Activated CD8-positive, alpha-beta memory T cell treated with anti-CD3 and anti-CD28 coated beads, Interleukin-2, amount 50 U/mL, for 48 hours (primary cell): ENCODE measurements at places on chromosomes 2 and 18.

DNA sequence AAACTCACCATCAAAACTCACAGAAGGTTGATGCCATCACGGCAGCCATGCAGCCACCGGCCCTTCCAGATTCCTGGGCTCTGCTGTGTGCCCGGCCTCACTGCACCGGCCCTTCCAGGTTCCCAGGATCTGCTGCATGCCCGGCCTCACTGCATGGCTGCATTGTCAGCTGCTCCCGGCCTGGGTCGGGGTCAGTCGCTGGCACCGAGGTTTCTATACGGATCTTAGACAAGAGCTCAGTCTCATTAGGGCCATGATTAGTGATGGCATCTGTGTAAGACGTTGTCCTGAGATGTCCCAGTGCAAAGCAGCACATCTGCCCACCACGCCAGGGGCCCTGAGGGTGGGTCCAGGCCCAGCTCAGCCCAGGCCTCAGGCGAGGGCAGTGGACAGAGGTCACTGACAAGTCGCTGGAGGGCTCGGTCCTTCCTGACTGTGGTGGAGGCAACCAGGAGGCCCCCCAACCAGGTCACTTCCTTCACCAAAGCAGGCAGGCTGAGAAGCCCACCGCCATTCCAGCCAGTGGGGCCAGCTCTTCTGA is 29.4 kb downstream of the TMEM18 start:
- DNase-seq: peak; percentile 38

DNA sequence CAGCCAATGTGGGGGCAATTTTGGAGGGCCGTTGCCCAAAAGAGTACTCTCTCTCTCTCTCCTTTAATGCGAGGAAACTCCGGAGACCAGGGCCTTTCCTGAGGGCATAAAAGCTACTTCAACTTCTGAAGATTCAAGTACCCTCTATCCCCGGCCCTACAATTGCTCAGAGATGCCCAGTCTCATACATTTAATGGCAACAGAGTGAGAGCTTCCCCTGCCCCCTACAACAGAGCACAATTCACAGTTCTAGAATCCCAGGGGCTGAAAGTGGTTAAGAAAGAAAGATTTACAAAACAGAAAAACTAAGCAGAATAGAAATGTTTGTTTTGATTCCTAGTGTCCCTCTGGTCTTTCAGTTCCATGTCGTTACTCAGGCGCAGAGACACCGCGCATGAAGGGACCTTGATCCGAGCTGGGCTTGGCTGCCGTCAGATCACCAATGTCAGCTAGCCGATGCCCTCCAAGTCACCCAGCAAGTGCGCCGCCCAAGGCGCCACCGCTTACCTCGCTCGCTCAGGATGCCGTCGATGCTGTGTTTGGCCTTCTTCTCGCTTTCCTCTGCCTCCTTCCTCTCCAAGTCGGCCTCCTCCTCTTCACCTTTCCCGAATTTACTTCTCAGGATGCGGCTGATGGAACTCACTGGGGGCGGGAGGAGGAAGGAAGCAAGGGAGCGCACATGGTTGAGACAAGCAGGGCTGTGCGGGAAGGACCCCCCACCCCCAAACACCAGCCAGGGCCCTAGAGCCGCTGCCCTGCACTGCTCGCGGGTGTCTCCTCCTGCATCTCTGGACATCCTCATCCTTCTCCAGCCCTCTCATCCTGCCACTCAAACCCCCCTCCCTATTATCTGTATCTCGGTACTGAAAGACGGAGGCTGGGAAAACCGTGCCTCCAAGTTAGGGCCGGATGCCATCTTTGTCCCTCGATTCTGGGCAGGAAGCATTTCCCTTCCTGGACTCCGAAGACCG is 4.9 kb downstream of the PAX3 start:
- DNase-seq: no peak

DNA sequence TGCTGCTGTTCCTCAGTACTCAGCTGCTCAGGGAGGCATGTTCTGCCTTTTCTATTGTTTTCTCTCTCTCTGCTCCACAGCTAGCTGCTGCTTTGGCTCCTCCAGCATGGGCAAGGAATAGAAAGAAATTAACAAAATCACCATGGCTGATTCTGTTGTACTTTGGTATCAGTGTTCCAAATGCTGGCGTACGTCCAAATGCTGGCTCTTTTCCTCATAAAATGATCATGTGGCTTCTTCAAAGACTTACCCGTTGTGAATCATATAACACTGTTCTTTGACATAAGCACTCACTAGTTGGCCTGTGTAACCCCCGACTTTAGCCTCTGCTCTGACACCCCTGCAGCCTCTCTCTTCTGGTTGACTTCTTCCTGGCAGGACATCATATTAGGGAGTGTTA is 547.6 kb downstream of the CPS1 start:
- no peak for DNase-seq

DNA sequence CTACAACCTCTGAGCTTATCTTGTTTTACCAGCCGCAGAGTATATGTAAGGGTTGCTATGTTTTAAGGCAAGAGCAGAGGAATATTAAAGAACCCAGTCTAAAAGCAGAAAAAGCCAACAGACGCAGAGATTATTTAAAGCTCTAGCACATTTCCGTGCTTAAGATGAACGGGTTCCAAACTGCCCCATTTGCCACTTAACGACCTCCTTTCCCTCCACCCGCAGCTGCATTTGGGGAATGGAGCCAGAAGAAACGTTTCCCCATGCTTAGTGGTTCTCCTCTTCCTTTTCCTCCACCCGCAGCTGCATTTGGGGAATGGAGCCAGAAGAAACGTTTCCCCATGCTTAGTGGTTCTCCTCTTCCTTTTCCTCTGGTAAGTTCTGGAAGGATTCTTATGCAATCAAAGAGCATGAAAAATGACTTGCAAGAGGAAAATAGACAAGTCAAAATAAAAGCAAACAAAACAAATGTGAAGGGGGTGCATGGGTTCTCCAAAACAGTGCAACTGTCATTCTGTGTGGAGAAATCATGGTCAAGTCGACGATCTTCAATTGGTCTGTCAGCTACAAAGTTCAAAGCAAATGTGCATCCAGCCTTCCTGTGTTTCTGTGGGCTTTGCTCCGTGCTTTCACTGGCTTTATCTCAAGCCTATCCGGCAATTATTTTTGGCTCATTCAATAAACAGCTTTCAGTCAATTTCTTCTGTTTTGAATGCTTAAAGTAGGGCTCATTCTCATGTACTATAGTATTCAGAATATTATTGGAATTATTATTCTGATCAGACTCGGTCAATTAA is 57.8 kb downstream of the DIPK1C start:
- no peak for DNase-seq

GRCh38 chr2:98127229-98127989 is 40.4 kb downstream of the VWA3B start:
- DNase-seq: no peak

- no peak for DNase-seq
These were observed 130.6 kb downstream of the TDRD15 start for GRCh38 chr2:21254170-21254965.

- DNase-seq: no peak
These were observed 13.5 kb downstream of the STK39 start for GRCh38 chr2:168233726-168234406.

DNA sequence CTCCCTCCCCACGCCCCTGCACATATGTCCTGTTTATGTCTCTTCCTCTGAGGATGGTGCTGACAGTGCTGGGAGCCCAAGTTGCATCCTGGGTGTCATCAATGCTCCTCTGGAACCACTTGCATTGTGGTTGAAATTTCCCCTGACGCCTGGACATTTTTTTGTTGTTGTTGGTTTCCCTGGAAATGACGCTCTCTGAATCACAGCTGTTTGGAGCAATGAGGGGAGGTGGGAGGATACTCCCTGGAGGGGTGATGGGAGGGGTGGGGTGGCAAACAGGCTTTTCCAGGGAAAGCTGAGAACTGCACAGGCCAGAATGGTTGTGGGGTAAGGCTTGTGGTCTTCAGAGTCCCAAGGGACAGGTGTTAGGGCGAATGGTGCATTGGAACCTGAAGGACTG is 29.6 kb downstream of the CELF4 start:
- DNase-seq: no peak

- no peak for DNase-seq
These were observed 48.7 kb upstream of the ZNF385B start for GRCh38 chr2:179909845-179910734.

GRCh38 chr2:152782171-152782570 is 63.8 kb downstream of the ARL6IP6 start:
- no peak for DNase-seq

- DNase-seq: no peak
These were observed 90.5 kb upstream of the IL1R2 start for GRCh38 chr2:101901241-101901640.

- no peak for DNase-seq
These were observed 39.3 kb upstream of the SERPINB2 start for GRCh38 chr18:63848159-63848558.

DNA sequence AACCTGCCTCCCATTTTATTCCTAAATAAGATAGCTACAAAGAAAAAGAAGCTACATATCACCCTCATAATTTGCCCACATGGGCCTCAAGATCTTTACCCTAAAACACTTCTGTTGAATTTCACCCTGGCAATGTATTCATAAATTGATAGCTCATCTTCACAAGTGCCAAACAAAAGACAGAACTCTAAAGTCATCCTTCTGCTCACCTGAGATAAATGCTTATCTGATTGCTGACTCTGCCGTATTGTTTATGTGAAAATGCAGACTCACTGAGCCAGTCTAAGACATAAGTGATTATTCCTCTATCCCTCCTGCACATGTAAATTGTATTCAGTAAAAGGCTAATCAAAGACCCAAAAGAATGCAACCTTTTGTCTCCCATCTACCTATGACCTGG is 2.0 kb downstream of the RDH14 start:
- no peak for DNase-seq

DNA sequence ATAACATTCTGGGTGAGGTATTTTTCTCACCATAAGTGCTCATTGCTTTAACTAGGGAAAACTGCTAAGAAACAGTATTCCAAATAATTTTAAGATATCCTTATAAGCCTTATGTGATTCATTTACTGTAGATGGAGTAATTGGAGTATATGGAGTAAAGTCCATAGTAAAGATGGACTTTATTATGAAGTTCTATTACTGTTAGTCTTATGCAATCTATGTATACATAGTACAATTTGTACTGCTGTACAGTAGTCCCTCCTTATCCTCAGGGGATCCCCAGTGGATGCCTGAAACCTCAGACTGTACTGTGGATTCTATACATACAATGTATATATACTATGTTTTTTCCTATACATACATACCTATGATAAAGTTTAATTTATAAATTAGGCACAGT is 41.1 kb upstream of the OTX1 start:
- DNase-seq: no peak

DNA sequence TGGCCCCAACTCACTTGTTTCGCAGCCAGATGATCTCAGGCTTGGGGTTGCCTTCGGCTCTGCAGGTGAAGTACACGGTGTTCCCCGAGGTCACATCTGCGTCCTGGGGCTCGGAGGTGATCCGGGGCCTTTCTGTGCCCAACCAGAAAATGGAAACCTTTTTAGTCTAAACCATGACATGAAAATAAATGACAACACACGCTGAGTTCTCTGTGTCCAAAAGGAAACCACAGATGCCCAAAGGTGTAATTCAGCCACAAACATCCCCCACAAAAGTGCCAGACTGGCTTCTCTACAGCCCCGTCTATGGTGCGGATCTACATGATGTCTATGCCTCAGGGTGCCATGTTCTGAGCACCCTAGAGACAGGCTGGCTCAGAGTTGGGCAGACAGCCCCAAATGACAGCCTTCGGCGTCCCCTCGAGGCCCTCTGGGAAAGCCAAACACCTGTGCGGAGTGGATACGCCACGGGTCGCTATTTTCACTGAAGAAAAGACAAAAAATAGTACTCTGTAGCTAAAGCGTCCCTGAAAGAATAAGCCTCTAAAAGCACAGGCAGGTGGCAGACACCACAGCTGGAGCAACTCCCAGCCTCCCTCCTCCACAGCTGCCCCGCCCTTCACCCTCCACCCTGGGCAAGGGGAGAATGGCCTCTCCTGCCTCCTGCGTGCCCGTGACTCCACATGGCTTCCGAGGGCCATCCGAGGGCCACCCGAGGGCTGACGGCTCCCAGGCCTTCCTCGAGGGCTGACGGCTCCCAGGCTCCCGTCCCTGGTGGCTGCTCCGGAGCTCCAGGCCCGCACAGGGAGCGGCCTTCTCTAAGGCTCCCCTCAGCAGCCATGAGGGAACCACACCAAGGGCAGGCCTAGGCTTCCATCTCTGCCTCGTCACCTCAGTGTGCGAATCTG is 67.1 kb downstream of the PXDN start:
- DNase-seq: no peak

- no peak for DNase-seq
These were observed 80.3 kb downstream of the MAPRE2 start for GRCh38 chr18:35121531-35121930.

DNA sequence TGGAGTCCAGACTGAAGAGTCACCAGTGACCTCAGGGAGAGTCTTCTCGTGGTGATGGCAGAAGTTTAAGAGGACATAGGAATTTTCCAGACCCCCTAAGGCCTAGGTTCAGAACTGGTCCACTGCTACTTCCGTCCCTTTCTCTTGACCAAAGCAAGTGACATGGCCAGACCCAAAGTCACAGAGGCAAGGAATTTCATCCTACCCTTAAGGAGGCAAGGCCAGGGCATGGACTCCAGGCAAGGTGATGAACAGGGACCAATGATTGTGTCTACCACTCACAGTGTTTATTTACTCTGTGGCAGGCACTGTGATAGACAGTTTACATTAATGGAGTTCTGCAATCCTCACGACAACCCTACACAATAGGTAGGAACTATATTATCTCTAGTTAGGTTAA is 265.1 kb downstream of the GLI2 start:
- no peak for DNase-seq

GRCh38 chr2:8754106-8754776 is 72.4 kb downstream of the ID2 start:
- DNase-seq: no peak

DNA sequence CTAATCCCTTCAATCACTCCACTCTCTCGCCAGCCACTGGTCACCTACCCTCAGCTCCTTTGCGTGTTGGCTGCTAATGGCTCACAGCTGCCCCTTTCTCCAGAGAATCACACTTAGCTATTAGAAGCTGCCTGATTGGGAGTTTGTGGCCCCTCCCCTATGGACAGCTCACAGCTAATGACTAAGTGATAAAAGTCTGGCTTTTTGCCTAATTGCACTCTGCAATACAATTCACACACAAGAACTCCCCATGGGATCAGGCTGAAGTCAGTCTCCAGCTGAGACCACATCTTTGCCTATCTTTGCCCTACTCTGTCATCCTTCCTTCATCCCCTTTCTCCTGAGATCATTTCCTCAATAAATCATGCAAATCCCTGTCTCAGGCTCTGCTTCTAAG is 701.9 kb upstream of the RAB6C start:
- DNase-seq: no peak

DNA sequence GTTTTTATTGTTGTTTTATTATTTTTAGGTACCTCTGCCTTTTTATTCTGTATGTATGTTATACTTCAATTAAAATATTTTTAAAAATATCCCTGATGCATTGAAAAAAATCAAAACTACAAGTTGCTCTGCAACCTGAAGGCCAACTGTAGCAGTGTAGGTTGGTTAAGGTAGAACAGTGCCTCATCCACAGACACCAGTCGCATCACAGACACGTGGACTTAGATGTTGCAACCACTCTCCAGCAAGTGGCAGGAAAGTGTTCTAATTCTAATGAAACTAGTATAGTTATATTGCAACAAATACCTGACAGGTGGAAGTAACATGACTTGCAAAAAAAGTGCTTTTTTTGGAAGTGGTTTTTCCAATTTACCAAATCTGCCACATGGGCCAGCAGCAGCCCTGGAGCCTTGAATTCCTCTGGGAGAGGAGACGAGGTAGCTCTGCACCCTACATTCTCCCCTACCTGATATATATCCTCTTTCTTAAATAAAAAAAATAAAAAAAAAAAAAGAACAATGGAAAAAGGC is 28.4 kb upstream of the SLC3A1 start:
- no peak for DNase-seq

GRCh38 chr2:70371753-70372152 is 69.9 kb upstream of the FAM136A start:
- no peak for DNase-seq

- DNase-seq: no peak
These were observed 356.6 kb downstream of the EPHA4 start for GRCh38 chr2:221215487-221215886.
